Globus pallidus (tissue), 1 donor: ENCODE measurements at places on chromosomes 3 and 15.

DNA sequence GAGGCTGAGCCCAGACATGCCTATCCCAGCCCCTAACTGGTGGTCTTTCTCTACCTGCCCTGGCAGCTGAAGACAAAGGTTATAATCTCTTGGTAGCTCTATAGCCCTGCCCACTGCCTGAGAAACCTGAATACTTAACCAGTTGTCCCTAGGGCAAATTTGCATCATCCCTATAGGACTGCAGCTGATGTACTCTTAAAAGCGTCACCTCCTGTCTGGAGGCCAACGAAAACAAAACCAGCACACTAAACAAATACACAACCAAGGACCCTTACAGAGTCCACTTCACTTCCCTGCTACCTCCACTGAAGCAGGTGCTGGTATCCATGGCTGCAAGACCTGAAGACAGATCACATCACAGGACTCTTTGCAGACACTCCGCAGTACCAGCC lies 98.0 kb downstream of the KCNAB1 start:
- DNase-seq = no peak

GRCh38 chr3:182233957-182234356 lies 522.2 kb downstream of the SOX2 start:
- no peak for DNase-seq

GRCh38 chr3:193145248-193145647 lies 95.8 kb upstream of the PLAAT1 start:
- no peak for DNase-seq

DNA sequence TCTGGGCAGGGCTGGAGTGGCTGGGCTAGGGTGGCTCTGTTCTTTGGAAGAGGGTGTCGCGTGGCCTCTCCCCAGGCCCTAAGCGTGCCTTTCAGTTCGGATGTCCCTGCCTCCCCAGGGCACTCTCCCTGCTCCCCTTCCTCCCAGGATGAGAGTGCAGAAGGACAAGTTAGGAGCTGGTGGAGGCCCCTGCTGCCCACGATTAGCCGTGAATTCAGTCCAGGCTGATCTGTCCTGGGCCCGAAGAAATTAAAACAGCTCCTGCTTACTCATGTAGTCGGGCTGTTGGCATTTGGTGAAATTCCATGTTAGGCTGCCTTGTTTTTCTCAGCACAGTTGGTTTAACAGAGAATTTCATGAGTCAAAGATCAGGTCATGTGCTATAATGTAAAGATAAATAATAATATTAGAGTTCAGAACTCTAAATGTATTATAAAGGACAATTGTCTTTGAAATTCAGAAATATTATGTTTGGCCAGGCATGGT lies 24.5 kb downstream of the NIPA1 start:
- DNase-seq = no peak

DNA sequence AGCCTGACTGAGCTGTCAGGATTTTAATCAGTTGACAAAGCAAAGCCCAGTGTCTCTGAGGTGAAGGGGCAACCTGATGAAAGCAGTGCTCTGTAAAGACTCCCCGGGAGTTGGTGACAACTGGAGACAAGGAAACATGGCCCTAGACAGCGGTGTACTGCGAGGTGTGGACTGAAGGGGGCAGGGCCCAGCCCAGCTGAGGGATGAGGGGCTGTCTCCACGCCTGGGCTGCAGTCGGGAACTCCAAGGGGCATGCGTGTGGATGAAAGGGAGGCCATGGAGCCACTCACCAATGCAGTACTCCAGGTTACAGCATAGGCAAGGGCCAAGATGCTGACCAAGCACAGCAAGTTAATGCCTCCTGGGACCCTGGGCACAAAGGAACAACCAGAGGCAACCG lies 45.1 kb downstream of the SCAP start:
- DNase-seq = no peak

DNA sequence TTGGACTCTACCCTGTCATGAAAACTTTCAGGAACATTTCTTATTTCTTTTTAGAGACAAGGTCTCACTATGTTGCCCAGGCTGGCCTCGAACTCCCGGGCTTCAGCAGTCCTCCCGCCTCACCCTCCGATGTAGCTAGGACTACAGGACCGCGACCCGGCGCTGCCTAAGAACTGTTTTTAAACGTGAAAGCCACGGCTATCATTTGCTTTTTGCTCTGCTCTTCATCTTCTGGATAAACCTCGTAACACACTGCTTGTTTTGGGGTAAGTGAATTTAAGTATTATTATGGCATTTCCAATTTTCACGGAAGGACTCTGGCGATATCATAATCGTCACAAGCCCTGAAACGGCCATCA lies 14.3 kb upstream of the CCNL1 start:
- no peak for DNase-seq
